ENCODE measurements at places on chromosomes 11 and 22. TPM values are rescaled to one million over a fixed set of nuclear protein-coding genes. Genes with fewer than 3 reads are reported as not detected.

DNA sequence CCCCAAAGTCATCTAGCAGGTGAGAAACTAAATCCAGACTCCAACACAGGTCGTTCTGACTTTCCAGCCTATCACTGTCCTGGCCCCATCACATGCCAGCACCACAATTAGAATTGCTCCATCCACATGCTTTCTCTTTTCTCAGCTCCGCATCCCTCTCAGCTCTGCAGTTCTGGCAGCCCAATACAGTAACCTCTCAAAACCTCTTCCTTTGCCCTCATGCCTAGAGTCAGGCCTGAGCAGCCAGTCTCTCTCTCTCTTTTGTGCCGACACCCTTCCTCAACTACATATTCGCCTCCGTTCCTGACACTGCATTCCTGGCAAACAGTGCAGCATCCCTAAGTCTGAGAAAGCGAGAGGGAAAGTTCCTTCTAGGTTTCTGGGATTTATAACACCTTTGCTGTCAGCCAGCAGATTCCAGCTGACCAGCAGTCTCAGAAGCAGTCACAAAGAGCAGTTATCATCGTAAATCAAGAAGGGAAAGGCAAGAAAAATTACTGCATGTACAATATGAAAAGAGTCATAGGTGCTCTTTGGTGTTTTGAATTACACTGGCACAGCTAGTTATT, 258.0 kb downstream of the FAT3 start:
- H3K4me1 ChIP-seq, result no peaks in the 10 kb centered on the region
- H3K27ac ChIP-seq, result no peak overlapping the region
- H3K36me3 ChIP-seq, result no peaks in the 10 kb centered on the region

- peaks cover 5% of the 10 kb centered on the region for H3K4me1 ChIP-seq
- H3K36me3 ChIP-seq, result no peaks in the 10 kb centered on the region
- no peak overlapping the region for H3K27ac ChIP-seq
- H3K27me3 ChIP-seq, result no peaks in the 10 kb centered on the region
Observed at GRCh38 chr11:19683862-19684491, 28.7 kb upstream of the NAV2 start.

DNA sequence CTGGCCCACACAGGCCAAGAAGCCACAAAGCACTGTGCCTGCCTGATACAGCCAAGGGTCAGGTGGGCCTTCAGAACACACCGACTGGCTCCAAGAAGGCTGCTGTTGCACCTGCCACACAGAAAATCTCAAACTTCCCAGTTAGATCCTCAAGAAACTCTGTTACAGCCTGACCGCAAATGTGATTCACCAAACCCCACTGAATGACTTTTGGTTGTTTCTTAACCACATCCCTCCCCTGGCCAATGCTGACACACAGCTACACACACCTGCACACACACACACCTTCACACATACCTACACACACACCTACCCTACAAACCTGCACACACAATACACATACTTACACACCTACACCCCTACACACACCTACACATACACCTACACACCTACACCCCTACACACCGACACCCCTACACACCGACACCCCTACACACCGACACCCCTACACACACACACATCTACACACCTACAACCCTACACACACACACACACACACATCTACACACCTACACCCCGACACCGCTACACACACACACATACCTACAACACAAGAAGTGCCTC, 31.5 kb downstream of the CDKN1C start:
- no peak overlapping the region for H3K4me3 ChIP-seq
- H3K27me3 ChIP-seq, result no peaks in the 10 kb centered on the region
- no peaks in the 10 kb centered on the region for H3K4me1 ChIP-seq
- H3K27ac ChIP-seq, result no peak overlapping the region

GRCh38 chr11:73237471-73238290, 19.6 kb downstream of the P2RY2 start:
- H3K36me3 ChIP-seq, result no peaks in the 10 kb centered on the region
- H3K4me3 ChIP-seq, result no peak overlapping the region
- DNase-seq, result peak; percentile 49

The PLEKHA7 gene
- 9.9 TPM for total RNA-seq

The CREBZF gene
- total RNA-seq, result 44.5 TPM

The MUC2 gene
- 0.06 TPM for total RNA-seq

The PRG2 gene
- total RNA-seq, result 0.39 TPM
